A673 (cell line): ENCODE measurements at places on chromosomes 5 and 9. TPM values are rescaled to one million over a fixed set of nuclear protein-coding genes. Genes with fewer than 3 reads are reported as not detected.

GRCh38 chr5:133384120-133384855 is 228.1 kb downstream of the FSTL4 start:
- no peak overlapping the region for H3K4me3 ChIP-seq
- DNase-seq, result no peak
- H3K4me1 ChIP-seq, result no peaks in the 10 kb centered on the region

- no peak overlapping the region for H3K4me3 ChIP-seq
- DNase-seq, result no peak
- no peaks in the 10 kb centered on the region for H3K27me3 ChIP-seq
- no peaks in the 10 kb centered on the region for H3K4me1 ChIP-seq
- H3K36me3 ChIP-seq, result no peaks in the 10 kb centered on the region
- H3K27ac ChIP-seq, result no peak overlapping the region
These were observed 15.6 kb upstream of the CARD19 start for GRCh38 chr9:93080406-93080805.

- no peak overlapping the region for H3K4me3 ChIP-seq
- H3K27ac ChIP-seq, result no peak overlapping the region
- DNase-seq, result no peak
- no peaks in the 10 kb centered on the region for H3K4me1 ChIP-seq
- no peaks in the 10 kb centered on the region for H3K27me3 ChIP-seq
- H3K36me3 ChIP-seq, result no peaks in the 10 kb centered on the region
These were observed 1106.7 kb downstream of the DTWD2 start for GRCh38 chr5:117881426-117882230.

DNA sequence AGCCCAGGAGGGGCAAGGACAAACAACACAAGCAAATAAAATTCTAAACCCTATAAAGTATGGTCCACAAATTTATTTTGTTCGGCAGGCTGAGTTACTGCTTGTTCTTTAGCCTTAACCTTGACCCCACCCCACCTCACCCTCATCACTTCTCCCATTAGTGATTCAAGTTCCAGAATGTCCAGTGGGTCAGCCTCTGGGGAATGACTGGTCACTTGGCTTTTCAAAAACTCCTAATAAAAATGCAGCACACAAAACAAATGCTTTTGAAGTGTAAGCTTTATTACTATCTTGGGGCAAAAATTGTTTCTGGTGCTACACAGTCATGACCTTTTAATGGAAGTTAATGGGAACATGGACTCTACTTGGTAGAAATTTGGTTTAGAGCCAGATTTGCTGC is 142.1 kb downstream of the MPDZ start:
- peaks cover 6% of the 10 kb centered on the region for H3K36me3 ChIP-seq
- H3K4me3 ChIP-seq, result no peak overlapping the region
- no peak for DNase-seq
- no peaks in the 10 kb centered on the region for H3K27me3 ChIP-seq
- no peak overlapping the region for H3K27ac ChIP-seq
- peaks cover 32% of the 10 kb centered on the region for H3K4me1 ChIP-seq

DNA sequence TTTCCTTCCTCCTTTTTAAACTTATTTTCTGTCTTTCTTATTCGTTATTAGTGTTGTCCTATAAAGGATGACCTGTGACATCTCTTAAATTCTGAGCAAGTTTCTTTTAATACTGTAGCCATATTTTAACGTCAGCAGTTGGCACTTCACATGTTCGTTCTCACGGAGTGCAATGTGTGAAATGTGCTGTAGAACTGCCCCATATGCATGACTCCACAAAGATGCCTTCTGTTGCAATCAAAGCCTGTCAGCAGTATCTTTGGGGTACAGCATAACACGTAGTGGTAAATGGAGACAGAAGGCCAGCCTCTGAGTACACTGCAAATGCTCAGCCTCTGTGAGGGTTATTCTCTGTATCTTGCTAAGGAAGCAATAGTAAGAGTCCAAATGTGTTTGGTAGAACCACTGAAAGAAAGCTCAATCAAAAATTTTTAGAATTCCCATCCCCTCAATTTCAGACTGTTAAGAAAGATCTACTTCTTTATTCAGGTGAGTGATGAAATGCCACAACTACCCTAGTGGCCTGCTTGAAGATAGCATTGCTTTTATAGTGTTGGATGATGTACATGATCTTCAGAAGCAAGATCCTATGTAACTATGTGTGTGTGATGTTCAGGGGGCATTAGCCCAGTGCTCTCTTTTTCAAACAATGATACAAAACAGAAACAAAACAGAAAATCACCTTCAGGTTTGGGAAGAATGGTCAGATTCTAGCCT is 277.7 kb downstream of the TMEM167A start:
- no peaks in the 10 kb centered on the region for H3K27me3 ChIP-seq
- no peaks in the 10 kb centered on the region for H3K36me3 ChIP-seq
- H3K4me3 ChIP-seq, result no peak overlapping the region

- H3K36me3 ChIP-seq, result peaks cover 5% of the 10 kb centered on the region
- H3K27me3 ChIP-seq, result no peaks in the 10 kb centered on the region
- no peak for DNase-seq
- H3K4me3 ChIP-seq, result no peak overlapping the region
- H3K27ac ChIP-seq, result no peak overlapping the region
- no peaks in the 10 kb centered on the region for H3K4me1 ChIP-seq
These were observed 7.4 kb downstream of the NPR2 start for GRCh38 chr9:35798658-35799374.

GRCh38 chr5:124746916-124747790 is 714 bp upstream of the ZNF608 start:
- DNase-seq, result peak; percentile 84
- peak overlapping the region; percentile 53 for H3K4me3 ChIP-seq
- H3K4me1 ChIP-seq, result peaks cover 14% of the 10 kb centered on the region
- H3K36me3 ChIP-seq, result no peaks in the 10 kb centered on the region
- H3K27ac ChIP-seq, result peak overlapping the region; percentile 78
- peaks cover 3% of the 10 kb centered on the region for H3K27me3 ChIP-seq

GRCh38 chr5:170644501-170644900 is 139.0 kb upstream of the GABRP start:
- H3K4me1 ChIP-seq, result no peaks in the 10 kb centered on the region
- H3K27me3 ChIP-seq, result peaks cover 4% of the 10 kb centered on the region
- H3K36me3 ChIP-seq, result no peaks in the 10 kb centered on the region

GRCh38 chr9:104783588-104783987 is 19.7 kb downstream of the NIPSNAP3B start:
- no peak overlapping the region for H3K4me3 ChIP-seq
- H3K4me1 ChIP-seq, result no peaks in the 10 kb centered on the region
- H3K27ac ChIP-seq, result no peak overlapping the region
- H3K27me3 ChIP-seq, result no peaks in the 10 kb centered on the region

GRCh38 chr9:113608082-113608685 is 144.7 kb downstream of the RGS3 start:
- no peaks in the 10 kb centered on the region for H3K36me3 ChIP-seq
- no peak for DNase-seq
- H3K27ac ChIP-seq, result no peak overlapping the region

- no peaks in the 10 kb centered on the region for H3K36me3 ChIP-seq
- no peaks in the 10 kb centered on the region for H3K27me3 ChIP-seq
- H3K4me1 ChIP-seq, result peaks cover 4% of the 10 kb centered on the region
- no peak for DNase-seq
- H3K4me3 ChIP-seq, result no peak overlapping the region
- H3K27ac ChIP-seq, result no peak overlapping the region
These were observed 87.6 kb downstream of the DRD1 start for GRCh38 chr5:175356428-175356827.

- H3K27ac ChIP-seq, result peak overlapping the region; percentile 96
- H3K4me3 ChIP-seq, result peak overlapping the region; percentile 78
- H3K36me3 ChIP-seq, result peaks cover 66% of the 10 kb centered on the region
- DNase-seq, result peak; percentile 87
These were observed 2.2 kb downstream of the RACK1 start for GRCh38 chr5:181241393-181241975.

- H3K4me3 ChIP-seq, result no peak overlapping the region
- no peaks in the 10 kb centered on the region for H3K27me3 ChIP-seq
- peaks cover 44% of the 10 kb centered on the region for H3K36me3 ChIP-seq
- DNase-seq, result no peak
- H3K4me1 ChIP-seq, result peaks cover 50% of the 10 kb centered on the region
These were observed 118.4 kb downstream of the PAPPA start for GRCh38 chr9:116271991-116272390.

- H3K36me3 ChIP-seq, result no peaks in the 10 kb centered on the region
- no peaks in the 10 kb centered on the region for H3K4me1 ChIP-seq
- DNase-seq, result no peak
- no peaks in the 10 kb centered on the region for H3K27me3 ChIP-seq
- H3K27ac ChIP-seq, result no peak overlapping the region
- no peak overlapping the region for H3K4me3 ChIP-seq
These were observed 129.6 kb downstream of the SEC61B start for GRCh38 chr9:99351647-99352046.

GRCh38 chr5:178389026-178389729 is 156.6 kb upstream of the PHYKPL start:
- no peak overlapping the region for H3K27ac ChIP-seq
- H3K4me3 ChIP-seq, result no peak overlapping the region
- no peaks in the 10 kb centered on the region for H3K27me3 ChIP-seq
- no peaks in the 10 kb centered on the region for H3K36me3 ChIP-seq
- DNase-seq, result no peak

DNA sequence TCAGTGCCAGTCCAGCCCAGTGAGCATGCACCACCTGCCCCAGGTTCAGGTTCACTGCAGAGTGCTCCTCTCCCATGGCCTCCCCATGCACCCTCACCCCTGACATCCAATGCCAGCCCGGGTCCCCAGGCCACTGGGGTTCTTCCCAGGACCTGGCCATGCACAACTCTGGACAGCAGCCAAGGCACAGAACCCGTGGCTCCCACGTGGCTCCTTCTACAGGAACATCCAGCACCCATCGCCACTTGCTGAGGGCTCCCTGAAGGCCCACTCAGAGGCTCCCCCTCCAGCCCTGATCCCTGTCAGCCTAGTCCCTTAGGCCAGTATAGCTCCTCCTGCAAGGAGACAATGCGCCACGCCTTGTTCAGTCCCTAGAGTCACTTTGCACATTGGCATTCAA is 110.8 kb downstream of the IRX2 start:
- no peak overlapping the region for H3K4me3 ChIP-seq
- no peak for DNase-seq
- no peak overlapping the region for H3K27ac ChIP-seq
- H3K4me1 ChIP-seq, result no peaks in the 10 kb centered on the region
- H3K27me3 ChIP-seq, result no peaks in the 10 kb centered on the region
- no peaks in the 10 kb centered on the region for H3K36me3 ChIP-seq

FRRS1L gene
- 0.04 and 0.41 TPM in 2 replicates for total RNA-seq

HMCN2 gene
- total RNA-seq, result 0.22 and 0.28 TPM in 2 replicates

ZSWIM6 gene
- 43.9 and 47.3 TPM in 2 replicates for total RNA-seq

ARHGEF39 gene
- total RNA-seq, result 25.0 and 27.7 TPM in 2 replicates

CA9 gene
- total RNA-seq, result 0.32 and 1.4 TPM in 2 replicates
